CD4-positive, CD25-positive, alpha-beta regulatory T cell (primary cell): ENCODE measurements at places on chromosomes 11 and 22. TPM values are rescaled to one million over a fixed set of nuclear protein-coding genes. Genes with fewer than 3 reads are reported as not detected.

The APLNR gene
- polyA plus RNA-seq = not detected

GRCh38 chr11:12410006-12410728 is 32.8 kb downstream of the PARVA start:
- no peak for DNase-seq

- DNase-seq = no peak
These were observed 144.3 kb downstream of the TEAD1 start for GRCh38 chr11:12818333-12819015.

DNA sequence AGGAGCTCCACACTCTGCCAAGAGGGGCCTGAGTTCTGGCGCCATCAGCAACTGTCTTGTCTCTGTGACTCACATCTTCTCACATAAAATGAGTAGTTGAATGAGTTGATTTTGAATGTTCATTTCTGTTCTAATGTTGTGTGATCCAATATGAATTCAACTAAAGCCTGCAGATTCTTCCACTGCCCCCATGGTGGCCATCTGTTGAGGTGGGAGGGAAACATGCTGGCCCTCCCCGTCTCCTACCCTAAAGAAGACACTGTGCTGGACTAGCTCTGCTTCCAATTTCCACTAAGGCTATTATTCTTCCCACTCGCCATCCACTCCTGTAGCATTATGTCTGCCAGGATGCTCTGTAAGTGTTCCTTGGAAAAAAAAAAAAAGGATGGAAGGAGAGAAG is 555.6 kb upstream of the LARGE1 start:
- DNase-seq = no peak

DNA sequence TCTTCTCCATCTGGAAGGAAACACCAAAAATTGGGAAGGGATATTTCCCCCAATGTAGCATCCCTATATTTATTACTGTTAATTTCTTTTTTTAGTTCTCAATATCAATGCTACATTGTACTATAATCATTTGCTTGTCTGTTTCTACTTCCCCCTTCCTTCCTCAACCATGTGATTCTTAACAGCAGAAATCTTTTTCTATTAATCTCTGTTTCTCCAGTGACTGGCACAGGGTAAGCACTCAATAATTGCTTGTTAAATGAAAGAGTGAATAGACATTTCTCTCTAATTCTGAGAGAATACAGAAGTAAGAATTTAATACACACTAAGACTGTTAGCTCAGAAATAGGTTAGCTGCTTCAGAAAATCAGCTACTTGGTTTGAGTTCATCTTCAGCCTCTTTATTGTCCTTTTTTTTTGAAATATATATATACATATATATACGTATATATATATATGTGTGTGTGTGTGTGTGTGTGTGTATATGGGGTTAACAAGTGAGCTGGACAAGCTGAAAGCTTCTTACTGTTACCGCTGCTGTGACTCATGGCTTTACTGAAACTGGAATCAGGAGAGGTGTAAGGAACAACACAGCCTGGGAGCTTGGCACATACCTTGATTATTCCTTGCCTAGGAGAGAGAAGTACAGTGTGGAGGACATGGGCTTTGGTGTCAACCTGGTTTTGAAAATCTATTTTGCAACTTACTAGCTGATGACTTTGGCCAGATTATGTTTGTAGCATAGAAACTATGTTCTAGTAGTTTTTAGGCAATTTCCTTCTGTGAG is 26.2 kb upstream of the PDE3B start:
- no peak for DNase-seq

GRCh38 chr11:77561257-77561656 is 28.5 kb upstream of the AQP11 start:
- no peak for DNase-seq

GRCh38 chr11:31875866-31876560 is 64.9 kb upstream of the PAX6 start:
- DNase-seq = no peak

GRCh38 chr11:225734-226453 is 10.2 kb downstream of the SIRT3 start:
- DNase-seq = no peak

The HORMAD2 gene
- polyA plus RNA-seq = not detected

GRCh38 chr22:50192436-50193204 is 6.9 kb downstream of the TRABD start:
- DNase-seq = peak; percentile 38

The SGSM1 gene
- polyA plus RNA-seq = 0.40 TPM

DNA sequence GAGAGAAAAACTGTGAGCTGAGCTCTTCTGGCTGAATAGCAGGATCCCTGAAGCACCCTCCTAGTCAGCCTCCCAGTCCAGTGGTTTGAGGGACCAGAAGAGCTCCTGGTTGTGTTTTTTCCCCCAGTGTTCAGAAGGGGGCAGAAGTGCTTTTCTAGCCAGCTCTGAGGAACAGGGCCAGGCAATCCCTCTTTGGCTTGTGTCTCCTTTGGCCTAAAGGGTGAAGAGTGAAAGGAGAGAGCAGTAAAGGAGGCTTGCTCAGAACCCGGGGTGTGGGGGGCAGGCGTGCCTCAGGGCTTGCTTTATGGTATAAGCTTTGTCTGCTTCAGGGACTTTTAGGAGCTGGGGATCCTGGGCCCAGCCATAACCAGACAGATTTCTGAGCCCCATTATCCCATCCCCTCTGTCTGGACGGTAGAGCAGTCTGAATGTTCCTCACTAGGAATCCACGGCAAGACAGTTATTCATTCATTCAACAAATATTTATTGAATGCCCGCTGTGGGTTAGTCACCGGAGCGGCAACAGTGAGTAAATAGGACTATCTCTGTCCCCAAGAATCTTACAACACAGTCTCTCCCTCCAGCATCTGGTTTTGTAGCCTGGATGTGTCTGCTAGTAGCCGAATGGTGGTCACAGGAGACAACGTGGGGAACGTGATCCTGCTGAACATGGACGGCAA is 14.5 kb downstream of the ACP2 start:
- DNase-seq = no peak

- peak; percentile 39 for DNase-seq
These were observed 83.2 kb upstream of the CLDN5 start for GRCh38 chr22:19607192-19608002.
